ENCODE measurements at places on chromosomes 3 and 15. TPM values are rescaled to one million over a fixed set of nuclear protein-coding genes. Genes with fewer than 3 reads are reported as not detected.

ITIH4 gene
- total RNA-seq = 4.6 TPM

PIF1 gene
- total RNA-seq = 112 TPM

CPLX3 gene
- 1.5 TPM for total RNA-seq

CFAP92 gene
- 0.18 TPM for total RNA-seq

KLHL40 gene
- not detected for total RNA-seq

RBP2 gene
- not detected for total RNA-seq

KCNAB1 gene
- total RNA-seq = not detected

FRMD5 gene
- total RNA-seq = not detected

SI gene
- total RNA-seq = not detected

ARHGEF26 gene
- 0.35 TPM for total RNA-seq

MFSD1 gene
- 27.3 TPM for total RNA-seq

GOLGA8H gene
- total RNA-seq = 0.21 TPM

RARRES1 gene
- total RNA-seq = not detected

ASB14 gene
- not detected for total RNA-seq

NUTM1 gene
- total RNA-seq = not detected

NCKIPSD gene
- total RNA-seq = 39.9 TPM

TMEM207 gene
- total RNA-seq = not detected

GNAI2 gene
- 266 TPM for total RNA-seq

CLDN1 gene
- not detected for total RNA-seq

ACKR2 gene
- 2.9 TPM for total RNA-seq

TGM4 gene
- not detected for total RNA-seq

All from OCI-LY7 (cell line).